ENCODE measurements at places on chromosomes 5 and 9.
A peak's percentile ranks its signal among the peaks of the same experiment; 100 is the strongest.

GRCh38 chr5:124581738-124582560 is 164.5 kb downstream of the ZNF608 start:
- no peak for DNase-seq

- no peak for DNase-seq
Measured at GRCh38 chr5:113197456-113198200, 221.0 kb downstream of the DCP2 start.

DNA sequence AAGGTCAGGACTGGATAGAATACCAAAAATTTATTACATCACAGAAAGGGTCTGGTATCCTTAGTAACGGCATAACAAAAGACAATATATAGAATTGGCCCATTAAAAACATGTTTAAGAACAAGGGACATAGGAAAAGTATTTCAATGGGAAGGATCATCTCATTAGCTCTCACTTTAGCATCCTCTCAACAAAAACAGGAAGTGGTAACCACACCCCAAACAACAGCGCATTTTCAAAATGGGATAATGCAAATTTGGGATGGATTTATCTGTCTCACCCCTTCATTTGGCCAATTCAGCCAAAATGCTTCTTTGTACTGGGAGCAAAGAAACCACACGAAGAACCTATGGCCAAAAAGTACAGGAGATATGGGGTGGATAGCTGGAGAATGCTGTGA is 9.8 kb upstream of the UGT3A1 start:
- no peak for DNase-seq

DNA sequence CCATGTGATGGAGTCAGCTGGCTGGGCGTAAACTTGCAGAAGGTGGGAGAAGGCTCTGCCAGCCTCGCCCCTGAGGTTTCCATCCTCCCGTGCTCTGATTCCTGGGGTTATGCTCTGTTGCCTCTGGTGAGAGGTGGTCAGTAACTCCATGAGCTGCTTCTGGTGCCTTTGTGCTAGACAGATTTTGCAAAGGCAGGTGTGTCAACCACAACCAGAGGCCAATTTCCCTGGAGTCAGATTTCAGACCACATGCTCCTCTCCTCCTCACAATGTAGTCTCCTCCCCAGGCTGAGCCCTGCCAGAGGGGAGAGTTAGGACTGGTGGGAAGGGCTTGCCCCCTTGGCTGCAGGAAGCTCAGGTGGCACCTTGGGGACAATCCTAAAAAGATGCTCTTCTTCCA is 38.8 kb upstream of the TENT4A start:
- no peak for DNase-seq

GRCh38 chr5:109291090-109291489 is 118.7 kb downstream of the PJA2 start:
- peak; percentile 0 for DNase-seq

Measured in GM10248 (cell line).